ENCODE measurements at places on chromosomes 5 and 9.

DNA sequence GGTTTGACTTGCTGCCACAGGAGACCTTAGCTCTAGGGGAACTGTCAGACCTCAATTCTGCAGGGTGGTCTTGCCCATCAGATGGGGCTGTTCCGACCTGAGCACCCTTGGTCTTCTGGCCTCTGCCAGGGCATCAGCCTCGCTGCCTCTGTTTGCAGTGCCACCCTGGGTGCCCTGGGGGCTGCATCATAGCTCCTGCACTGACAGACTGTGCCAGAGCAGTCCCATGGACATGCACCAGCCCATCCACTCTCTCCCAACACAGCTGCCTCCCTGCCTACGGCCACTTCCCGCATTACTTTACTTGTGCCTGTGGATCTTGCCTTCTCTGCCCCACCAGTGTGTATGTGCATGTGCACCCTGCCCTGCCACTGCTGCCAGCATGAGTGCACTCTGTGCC is 884.7 kb upstream of the ARRDC3 start:
- DNase-seq = no peak

- no peak for DNase-seq
These were observed 10.7 kb upstream of the OR5C1 start for GRCh38 chr9:122777935-122778627.

- no peak for DNase-seq
These were observed 19.0 kb upstream of the FER start for GRCh38 chr5:108728566-108729241.

DNA sequence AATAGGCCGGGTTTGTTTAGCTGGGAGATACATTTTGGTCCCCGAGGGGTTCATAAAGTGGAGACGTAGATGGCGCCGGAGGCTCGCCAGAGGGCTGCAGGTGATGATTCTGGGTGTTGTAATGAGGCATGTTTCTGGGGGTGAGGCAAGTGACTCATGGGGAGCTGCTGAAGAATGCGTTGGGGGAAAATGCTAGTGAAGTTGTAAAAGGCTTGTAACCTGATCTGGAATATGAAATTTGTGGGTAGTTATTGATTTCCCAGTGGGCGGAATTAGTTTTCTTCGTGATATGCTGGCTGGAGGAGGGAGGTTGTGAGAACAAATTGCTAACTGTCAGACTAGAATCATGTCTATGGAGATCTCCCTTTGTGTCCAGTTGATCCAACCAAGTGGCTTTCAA is 158.3 kb downstream of the DOCK2 start:
- DNase-seq = no peak

- DNase-seq = no peak
These were observed 8.2 kb downstream of the HEXB start for GRCh38 chr5:74693191-74693590.

All from stimulated activated CD4-positive, alpha-beta T cell treated with anti-CD3 and anti-CD28 coated beads, Interleukin-1b, Interleukin-23, amount 100 ng/mL, for 24 hours (primary cell).